ENCODE measurements at places on chromosomes 7 and 10.
A peak's percentile ranks its signal among the peaks of the same experiment; 100 is the strongest.

DNA sequence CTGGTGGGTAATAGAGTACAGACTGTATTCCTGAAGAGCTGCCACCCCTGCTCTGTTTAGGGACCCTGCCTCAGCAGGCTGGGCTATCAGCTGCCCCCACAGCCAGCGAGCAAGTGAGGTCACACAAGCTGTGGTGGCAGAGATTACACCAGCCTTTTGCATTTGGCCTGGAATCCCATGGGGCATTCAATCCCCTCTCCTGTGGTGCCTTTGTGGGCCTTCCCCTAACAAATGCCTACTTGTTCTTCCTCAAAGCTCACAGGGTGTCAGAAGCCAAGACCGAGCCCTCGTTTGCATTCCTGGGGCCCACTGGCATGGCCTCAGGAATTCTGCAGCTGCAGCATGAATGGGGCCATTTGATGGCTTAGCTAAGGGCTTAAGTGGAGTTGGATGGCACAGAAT lies 212.7 kb upstream of the PHYHIPL start:
- DNase-seq, result no peak

DNA sequence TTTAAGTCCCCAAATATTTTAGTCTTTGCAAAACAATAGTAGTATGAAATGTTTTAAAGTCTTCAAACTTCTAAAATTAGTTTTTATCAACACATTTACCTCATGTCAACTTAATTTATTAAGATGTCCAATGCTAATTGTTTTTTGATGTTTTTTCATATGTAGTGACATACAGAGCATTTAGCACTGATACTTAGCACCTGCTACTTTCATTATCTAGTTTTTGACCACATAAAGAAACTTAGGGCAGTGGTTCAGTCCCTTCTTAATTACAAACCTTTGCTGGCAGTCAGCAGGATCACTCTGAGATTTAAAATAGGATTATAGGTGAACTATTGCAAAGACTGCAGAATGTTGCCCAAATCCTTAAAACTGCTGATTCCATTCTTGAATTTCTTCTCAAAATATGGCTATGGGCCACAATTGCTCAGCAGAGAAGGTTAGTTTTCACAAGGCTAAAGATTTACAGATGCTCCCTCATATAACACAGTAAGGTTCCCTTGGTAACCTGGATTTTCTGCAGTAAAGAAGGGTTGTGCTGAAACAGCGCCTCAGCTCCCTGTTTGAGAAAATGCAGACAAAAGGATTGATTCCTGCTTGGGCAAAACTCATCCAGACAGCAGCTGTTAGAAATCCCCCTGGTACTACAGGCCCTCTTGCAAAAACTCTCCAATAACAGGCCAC lies 3.4 kb downstream of the GPR85 start:
- DNase-seq, result no peak

- DNase-seq, result peak; percentile 59
These were observed 9.1 kb downstream of the FOXK1 start for GRCh38 chr7:4690953-4691856.

GRCh38 chr7:7489546-7489945 lies 46.1 kb downstream of the COL28A1 start:
- DNase-seq, result no peak

GRCh38 chr7:74606101-74606908 lies 51.2 kb upstream of the GTF2I start:
- DNase-seq, result no peak

- peak; percentile 63 for DNase-seq
These were observed 72.4 kb downstream of the TPST1 start for GRCh38 chr7:66277492-66277891.

DNA sequence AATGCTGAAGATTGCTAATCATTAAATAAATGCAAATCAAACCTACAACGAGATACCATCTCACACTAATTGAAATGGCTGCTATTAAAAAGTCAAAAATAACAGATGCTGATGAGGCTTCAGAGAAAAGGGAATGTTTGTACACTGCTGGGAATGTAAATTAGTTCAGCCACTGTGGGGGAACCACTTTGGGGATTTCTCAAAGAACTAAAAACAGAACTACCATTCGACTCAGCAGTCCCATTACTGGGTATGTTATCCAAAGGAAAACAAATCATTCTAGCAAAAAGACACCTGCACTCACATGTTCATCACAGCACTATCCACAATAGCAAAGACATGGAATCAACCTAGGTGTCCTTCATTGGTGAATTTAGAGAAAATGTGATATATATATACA lies 379.0 kb upstream of the CNTNAP2 start:
- DNase-seq, result no peak

DNA sequence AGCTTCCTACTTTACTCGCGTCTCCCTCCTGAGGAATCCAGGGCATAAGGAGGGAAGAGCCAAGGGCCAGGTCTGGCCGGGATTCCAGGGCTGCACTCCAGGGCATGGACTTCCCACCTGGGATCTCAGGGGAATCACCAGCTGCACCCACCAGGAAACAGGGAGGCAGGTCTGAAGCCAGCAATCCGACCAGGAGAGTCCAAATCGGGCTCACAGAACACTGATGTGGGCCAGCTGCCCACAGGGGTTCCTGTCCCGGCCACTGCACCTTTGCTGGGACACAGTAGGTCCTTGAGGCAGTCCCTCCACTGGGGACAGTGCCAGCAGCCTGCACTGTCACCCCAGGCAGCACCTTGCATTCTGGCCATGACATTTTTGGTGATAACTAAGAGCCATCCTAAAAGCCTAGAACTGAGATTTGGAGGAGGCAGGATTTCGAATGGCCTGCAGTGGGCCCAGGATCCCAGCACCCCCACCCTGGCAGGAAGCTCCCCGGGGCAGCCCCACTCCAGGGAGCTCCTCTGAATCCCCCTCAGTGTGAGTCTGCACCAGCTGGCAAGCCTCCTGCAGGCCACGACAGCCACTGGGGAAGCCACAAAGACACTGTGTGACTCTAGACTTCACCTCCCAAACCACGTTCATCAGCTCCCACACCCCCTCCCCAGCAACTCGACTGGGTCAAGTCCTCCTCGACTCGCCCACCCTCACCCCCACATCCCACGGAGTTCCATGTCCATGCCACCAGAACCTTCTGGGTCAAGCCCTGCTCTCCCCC lies 71.5 kb upstream of the PPP2R2D start:
- DNase-seq, result no peak

- no peak for DNase-seq
These were observed 462 bp downstream of the KIAA1549 start for GRCh38 chr7:138980563-138981291.

DNA sequence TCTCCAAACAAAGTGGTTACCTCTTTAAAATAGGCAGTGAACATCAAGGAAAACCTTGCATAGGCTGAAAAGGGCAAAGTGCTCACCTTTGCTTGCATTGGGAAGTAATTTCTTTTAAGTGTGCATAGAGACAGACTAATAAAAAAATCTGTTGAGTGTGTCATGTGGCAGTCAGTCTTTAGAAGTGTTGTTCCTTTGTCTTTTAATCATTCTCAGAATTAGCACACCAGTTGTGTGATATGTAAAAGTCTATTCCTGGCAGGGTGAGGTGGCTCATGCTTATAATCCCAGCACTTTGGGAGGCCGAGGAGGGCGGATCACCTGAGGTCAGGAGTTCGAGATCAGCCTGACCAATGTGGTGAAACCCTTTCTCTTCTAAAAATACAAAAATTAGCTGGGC lies 117.0 kb downstream of the INSYN2A start:
- DNase-seq, result no peak
